ENCODE measurements at places on chromosomes 16 and 17.

DNA sequence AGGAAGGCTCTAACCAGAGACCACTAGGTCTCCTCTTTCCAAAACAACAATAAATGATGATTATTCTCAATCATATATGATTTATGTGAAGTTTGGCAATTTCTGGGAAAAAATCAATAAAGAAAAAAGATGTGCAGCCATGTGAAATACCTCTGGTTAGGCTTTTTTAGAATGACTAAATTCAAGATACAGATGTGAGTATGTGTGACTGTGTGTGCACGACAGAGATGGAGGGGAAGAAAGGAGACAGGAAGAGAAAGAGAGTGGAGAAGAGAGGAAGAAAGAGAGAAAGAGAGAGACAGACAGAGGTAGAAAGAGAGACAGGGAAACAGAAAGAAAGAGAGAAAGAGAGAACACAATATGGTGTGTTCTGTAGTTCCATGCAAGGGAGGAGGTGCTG lies 558.6 kb upstream of the CDH5 start:
- DNase-seq, result no peak

DNA sequence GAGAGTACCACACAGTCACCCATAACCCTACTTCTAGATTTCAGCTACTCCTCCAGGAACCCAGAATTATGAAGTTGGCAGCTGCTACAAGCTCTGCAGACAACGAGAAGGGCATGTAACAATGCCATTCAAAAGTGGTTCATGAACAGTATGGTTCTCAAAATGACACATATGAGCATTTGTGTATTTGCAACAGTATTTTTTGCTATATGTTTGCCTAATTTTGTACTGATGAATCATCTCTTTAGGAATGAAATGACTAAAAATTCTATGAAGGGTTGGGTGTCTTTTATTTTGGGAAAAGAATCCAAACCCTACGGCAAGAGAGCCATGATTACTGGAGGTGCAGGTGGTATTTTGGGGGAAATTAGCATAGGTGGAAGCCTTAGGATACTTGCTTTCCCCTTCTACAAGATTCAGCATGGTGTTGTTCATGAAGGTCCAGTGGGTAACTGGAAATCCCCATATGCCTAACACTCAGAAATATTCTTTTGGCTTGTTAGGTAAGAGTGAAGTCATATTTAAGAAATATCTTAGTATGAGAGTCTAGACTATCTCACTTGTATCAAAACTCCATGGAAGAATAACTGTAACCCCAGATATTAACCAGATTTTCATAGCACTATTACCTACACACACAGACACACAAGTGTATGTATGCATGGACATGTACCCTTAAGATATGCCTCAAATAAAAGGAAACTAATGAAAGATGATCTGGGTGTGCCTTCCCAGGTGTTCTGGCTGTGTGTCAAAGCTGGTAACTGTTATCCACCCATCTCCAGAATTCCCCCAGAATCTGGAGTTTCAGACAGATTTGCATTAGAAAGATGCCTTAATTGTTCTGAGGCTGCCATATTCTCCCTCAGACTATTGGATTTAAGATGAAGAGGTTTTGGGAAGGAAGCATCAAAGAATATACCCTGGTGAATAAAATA lies 688.2 kb upstream of the SOX9 start:
- no peak for DNase-seq

- DNase-seq, result no peak
Measured at GRCh38 chr17:47717979-47718621, 14.9 kb upstream of the TBX21 start.

- DNase-seq, result no peak
Measured at GRCh38 chr16:50244140-50244503, 22.2 kb upstream of the ADCY7 start.

DNA sequence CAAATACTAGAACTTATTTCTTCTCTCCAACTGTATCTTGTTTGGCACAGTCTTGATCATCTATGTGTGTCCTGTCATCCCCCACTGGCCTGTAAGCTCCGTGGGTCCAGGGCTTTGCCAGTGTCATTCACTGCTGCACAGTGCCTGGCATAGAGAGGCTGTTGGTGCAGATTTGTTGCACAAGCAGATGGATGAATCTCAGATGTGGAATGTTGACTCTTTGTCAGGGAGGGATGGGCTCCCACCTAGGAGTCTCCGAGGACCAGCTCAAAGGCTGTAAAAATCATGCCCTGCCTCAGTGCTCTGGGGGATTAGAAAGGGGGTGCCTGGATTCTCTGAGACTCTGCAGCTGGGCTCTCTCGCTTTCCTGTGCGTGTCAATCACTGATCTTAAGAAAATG lies 60.6 kb downstream of the RAB11FIP4 start:
- no peak for DNase-seq

DNA sequence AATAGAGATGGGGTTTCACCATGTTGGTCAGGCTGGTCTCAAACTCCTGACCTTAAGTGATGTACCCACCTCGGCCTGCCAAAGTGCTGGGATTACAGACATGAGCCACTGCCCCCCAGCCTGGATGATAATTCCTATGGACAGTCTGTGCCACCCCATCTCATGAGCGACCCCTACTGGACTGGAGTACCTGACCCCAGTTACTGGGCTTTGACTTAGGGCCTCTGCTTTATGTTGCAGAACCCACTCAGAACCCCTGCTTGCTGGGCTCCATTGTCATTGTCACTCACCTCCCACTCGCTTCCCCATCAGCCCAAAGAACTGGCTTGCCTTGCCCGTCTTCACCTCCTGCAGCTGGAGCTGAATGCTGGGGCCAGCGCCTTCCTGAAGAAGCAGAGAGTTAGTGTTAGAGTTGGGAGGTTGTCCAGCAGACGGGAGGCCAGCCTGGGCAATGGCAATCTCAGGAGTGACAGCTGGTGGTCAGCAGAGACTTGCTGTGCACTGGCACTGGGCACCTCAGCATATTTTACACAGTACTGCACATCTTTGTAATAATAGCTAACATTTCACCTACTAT lies 4.0 kb downstream of the TAC4 start:
- no peak for DNase-seq

DNA sequence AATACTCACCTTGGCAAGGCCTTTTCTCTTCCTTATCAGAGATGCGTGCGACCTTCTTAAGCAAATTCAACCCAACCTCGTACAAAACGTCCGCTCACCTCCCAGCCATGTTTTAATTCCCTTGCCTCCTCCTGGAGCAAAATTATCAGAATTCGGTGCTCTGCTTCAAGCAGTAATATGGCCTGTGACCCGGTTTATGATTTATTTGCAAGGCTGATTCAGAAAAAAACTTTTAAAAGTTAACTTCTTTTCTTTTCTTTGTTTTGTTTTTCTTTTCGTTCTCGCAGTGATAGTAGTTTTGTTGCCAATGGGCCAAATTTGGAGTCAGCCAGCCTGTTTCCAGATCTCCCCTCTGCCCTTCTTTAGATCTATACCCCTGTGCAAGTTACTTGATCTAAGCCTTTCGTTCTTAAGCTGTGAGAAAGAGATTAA lies at the start of gene PHLPP2:
TSS of gene PHLPP2 (minus strand) at position 382 of the 432 bp plus-strand sequence. CDS start 9,906 bp downstream, outside the sequence.
- DNase-seq, result no peak
